NCI-H2081 (cell line): ENCODE measurements at places on chromosomes 11 and 22.

- DNase-seq, result no peak
These were observed 1157.5 kb downstream of the BRD1 start for GRCh38 chr22:48669986-48670716.

DNA sequence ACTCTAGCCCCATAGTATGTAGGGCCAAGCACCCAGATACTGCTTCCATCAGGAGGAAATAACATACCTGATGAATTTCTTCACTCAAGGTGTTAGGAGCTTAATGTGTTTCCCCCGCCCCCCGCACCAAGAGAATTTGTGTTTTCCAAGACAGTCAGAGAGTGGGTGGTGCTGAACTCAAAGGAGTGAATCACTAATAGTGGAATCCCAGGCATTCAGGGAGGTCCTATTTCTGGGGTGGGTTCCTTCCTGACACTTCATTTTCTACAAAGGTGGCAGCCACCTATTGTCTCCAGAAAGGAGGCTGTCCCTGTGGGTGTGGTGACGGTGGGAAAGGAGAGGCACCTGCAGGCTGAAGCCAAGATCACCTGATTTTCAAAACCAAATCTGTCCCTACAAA, 50.8 kb upstream of the ELF5 start:
- DNase-seq, result no peak

DNA sequence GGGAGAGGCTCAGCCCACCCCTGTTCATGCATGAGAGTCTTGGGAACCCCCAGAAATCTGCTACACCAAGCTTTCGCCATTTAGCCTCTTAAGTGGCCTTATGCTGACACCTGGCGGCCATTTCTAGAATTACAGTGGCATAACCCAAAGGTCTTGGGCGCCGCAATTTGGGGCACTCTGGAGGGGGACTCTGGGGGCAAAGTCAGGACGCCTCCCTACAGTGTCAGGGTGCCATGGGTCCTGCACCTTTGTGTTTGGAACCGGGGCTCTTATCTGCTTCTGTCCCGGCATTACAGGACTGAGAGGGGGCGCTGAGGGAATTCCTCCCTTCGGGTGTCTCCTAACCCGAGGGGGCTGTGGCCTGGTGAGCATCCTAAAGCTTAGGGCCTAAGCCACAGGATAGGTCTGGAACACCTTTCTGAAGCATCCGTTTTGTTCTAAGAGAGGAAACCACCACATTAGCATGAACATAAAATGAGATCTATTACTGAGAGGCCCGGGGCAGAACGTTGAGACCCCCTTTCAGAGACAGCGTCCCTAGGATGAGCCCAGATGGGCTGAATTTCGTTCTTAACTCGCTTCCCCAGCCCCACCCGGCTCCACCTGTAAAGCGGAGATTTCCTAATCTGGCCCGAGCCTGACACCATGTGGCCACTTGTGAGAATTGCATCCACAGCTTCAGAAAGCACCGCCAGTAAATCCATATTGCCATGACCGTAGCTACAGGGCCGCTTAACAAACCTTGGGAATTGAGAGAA, 9.3 kb downstream of the INS start:
- DNase-seq, result peak; percentile 75

- no peak for DNase-seq
These were observed 9.7 kb downstream of the PATE3 start for GRCh38 chr11:125797641-125798040.

GRCh38 chr11:45651156-45651555, 14.3 kb downstream of the CHST1 start:
- no peak for DNase-seq

DNA sequence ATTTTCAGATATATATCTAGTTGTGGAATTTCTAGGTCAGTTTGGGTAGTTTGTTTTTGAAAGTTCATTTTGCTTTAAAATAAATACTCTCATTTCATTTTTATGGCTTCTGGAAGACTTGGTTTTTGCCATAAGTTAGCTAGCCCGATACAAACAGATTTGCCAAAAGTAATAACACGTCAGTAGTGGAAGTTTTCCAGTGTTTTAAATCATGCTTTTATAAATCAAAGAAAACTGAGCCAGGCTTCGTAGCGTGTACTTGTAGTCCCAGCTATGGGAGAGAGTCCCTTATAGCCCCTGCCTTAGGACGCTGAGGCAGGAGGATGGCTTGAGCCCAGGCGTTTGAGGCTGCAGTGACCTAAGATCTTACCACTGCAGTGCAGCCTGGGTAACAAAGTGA, 21.7 kb upstream of the MICALL1 start:
- no peak for DNase-seq

- DNase-seq, result peak; percentile 51
These were observed 518 bp upstream of the CHRM1 start for GRCh38 chr11:62921573-62922188.

- no peak for DNase-seq
These were observed 125.3 kb upstream of the C11orf58 start for GRCh38 chr11:16613262-16613511.

DNA sequence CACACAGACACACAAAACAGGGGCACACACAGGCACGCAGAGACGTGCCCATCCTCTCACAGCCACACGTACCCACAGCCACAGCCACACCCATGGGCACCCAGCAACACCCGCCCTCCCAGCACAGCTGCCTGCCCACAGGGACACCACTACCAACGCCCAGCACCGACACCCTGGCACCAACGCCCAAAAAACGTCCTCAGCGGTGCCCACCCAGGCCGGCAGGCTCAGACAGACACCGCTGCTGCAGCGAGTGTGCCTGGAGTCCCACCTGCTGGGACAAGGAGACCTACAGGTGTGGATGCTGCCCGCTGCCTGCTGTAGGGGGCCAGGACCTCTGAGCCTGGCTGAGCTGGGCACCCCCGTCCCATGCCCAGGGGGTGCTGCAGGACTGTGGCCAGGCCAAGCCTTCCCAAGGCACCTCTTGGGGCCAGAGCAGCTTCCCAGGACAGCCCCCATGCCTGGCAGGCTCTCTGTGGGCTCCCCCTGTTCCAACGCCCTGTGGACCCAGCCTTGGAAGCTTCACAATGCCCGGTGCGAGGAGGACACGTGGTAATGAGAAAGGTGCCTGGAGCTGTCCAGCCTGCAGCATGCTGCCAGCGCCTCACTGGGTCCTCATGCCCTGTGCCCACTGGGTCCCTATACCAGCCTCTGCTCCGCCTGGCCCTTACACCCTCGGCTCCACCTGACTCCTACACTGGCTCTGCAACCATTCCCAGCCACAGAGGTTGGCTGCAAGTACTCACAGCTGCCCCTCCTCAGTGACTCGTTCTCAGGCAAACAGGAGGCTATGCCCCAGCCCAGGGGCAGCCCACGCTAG, 45.8 kb upstream of the TH start:
- DNase-seq, result no peak

DNA sequence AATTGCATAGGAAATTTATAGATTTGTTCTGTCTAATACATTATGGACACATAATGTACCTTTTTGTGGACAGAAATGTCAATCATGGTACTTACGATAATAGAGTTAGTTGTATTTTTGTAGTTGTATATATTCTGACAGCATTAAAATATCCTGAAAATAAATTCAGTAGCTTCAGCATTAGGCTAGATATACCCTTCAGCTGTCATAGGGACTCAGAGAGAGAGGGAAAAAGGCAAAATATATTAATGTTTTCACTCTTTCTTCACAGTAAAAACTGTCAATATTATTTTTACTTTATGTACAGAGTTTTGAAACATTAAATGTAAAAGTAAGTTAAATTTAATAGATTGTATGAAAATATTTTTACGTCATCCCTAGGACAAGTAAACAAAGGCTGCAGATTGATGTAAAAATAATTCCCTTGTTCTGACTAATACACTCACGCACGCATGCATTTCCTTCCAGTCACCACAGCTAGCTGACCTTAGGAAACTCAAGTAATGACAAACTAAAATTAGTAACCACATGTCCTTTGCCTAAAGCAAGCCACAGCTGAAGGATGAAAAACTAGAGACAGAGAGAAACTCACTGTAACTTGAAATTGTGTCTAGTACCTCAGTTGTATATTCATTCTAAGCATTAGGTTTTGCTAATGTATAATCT, 104.7 kb upstream of the CARD18 start:
- DNase-seq, result no peak

- no peak for DNase-seq
These were observed 14.9 kb downstream of the KBTBD3 start for GRCh38 chr11:106061954-106062949.

DNA sequence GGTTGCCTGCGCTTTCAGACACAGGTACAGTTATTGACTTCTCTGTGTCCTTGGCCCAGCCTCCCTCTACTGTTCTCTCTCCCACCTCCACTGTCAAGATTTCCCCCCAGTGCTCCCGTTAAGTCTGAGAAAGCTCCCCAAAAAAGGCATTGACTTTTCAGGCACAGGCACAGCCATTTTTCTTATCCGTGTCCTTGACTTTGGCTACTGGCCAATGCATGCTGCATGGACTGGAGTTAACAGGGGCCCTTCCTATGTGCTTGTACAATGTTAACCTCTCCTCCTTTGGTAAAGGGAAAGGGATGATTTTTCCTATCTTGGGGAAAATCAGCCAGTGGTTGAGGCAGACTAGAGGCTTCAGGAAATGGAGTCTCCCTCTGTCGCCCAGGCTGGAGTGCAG, 4.3 kb downstream of the APOL5 start:
- no peak for DNase-seq

DNA sequence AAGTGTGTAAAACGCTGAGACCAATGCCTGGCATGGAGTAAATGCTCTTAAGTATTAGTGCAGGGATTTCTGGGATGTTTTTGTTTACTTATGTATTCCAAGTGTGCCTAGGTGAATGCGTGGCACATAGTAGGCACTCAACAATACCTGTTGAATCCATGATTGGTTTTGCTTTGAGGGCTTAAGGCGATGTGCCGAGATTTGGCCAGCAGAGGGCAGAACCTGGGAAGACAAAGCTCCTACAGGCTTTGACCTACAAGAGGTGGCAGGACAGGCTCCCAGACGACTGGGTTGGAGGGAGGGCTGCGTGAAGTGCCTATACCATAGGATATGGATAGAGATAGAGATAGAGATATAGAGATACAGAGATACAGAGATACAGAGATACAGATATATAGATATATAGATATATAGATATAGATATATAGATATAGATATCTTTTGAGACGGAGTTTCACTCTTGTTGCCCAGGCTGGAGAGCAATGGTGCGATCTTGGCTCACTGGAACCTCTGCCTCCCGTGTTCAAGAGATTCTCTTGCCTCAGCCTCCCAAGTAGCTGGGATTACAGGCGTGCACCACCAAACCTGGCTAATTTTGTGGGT, 13.9 kb downstream of the KCNE3 start:
- peak; percentile 57 for DNase-seq

GRCh38 chr22:49307870-49308269, 519.8 kb downstream of the BRD1 start:
- no peak for DNase-seq

GRCh38 chr22:20439928-20440575, 2.4 kb upstream of the SCARF2 start:
- DNase-seq, result no peak

DNA sequence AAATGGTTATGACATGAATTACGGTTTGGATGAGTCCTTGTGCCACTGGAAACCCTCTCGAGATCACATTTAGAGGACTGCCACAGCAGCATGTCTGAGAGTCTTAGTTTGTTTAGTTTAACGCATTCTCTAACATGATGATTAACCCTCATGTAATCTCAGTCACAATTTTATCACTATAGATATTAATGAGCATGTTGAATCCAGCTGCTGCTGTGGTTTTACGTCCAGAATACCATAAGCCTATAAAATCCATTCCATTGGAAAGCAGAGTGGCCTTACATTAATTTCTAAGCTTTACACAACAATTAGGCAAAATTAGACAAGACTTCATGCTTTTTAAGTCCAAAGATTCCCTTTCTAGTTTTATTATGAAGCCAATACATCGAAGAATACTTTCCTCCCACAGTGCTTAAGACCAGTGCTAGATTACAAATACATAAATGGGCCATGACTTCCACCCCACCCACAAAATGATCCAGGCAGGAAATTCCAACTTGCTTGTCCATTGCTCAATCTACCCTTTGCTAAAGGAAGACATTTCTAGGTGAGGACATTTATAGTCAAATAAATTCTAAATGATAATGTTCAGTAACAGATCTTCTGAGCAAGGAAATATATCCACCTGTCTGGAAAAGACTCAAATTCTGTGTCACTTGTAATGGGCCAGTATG, 3.5 kb upstream of the ELMOD1 start:
- DNase-seq, result no peak

GRCh38 chr22:25574736-25575135, 10.3 kb downstream of the GRK3 start:
- DNase-seq, result no peak

GRCh38 chr22:29901354-29901753, 18.4 kb downstream of the MTMR3 start:
- no peak for DNase-seq

GRCh38 chr11:64132191-64132771, 33.6 kb downstream of the MACROD1 start:
- peak; percentile 59 for DNase-seq

- DNase-seq, result no peak
These were observed 30.7 kb downstream of the EHF start for GRCh38 chr11:34651551-34651950.

DNA sequence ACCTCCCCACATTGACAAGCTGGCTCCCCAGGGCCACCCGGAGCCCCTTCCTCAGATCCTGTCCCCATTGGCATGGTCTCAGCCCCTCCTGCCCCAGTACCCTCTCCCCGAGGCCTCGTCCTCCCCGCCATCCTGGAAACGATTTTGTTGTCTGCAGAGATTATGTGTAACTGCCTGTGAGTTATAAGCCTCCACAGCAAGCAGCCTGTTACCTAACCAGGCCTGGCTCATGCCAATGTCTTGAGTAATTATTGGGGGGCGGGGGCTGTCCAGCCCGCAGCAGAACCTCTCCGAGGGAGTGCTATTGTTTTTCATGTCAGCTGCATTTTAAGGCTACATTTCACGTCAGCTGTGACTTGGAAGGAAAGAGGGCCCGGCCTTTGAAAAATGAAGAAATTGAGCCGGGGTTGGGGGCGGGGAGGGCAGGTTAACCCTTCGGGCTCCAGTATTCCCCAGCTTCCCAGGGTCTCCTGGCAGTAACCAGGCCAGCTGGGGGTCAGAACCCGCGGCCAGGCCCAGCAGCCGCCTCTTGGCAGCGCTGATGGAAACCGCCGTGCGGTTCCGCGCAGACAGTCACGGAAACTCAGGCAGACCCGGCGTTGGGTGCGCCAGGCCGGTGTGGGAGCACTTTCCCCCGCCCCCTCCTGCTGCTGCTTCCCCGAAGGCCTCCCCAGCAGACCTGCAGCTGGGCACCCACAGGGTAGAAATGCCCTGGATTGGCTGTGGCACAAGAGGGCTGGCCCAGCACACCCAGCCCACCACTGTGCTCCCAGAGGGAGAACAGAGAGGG, 59.5 kb downstream of the CDKN1C start:
- no peak for DNase-seq

- no peak for DNase-seq
These were observed 3.8 kb downstream of the SMTNL1 start for GRCh38 chr11:57541169-57541568.
